ENCODE measurements at places on chromosomes 16 and 17.

GRCh38 chr17:68248199-68248825, 469 bp downstream of the AMZ2 start:
- no peak for DNase-seq

- no peak for DNase-seq
Observed at GRCh38 chr17:6536053-6536452, 20.3 kb downstream of the PITPNM3 start.

GRCh38 chr16:71379711-71380110, 21.2 kb downstream of the CALB2 start:
- no peak for DNase-seq

- DNase-seq, result no peak
Observed at GRCh38 chr16:88536971-88537751, 33.0 kb upstream of the ZC3H18 start.

DNA sequence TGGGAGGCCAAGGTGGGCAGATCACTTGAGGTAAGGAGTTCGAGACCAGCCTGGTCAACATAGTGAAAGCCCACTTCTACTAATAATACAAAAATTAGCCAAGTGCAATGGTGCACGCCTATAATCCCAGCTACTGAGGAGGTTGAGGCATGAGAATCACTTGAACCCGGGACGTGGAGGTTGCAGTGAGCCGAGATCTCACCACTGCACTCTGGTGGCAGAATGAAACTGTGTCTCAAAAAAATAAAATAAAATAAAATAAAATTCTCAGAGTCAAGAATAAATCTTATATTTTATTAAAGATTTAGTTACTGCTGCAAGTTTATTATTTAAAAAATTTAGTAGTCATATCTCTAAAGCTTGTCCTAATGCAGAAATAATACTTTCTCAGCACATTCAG, 29.7 kb downstream of the ARL4D start:
- no peak for DNase-seq

GRCh38 chr17:4232168-4232813, 31.5 kb downstream of the ANKFY1 start:
- peak; percentile 15 for DNase-seq

- no peak for DNase-seq
Observed at GRCh38 chr16:29881050-29881449, 18.0 kb upstream of the CDIPT start.

GRCh38 chr17:55533608-55534007, 22.4 kb upstream of the SMIM36 start:
- no peak for DNase-seq

DNA sequence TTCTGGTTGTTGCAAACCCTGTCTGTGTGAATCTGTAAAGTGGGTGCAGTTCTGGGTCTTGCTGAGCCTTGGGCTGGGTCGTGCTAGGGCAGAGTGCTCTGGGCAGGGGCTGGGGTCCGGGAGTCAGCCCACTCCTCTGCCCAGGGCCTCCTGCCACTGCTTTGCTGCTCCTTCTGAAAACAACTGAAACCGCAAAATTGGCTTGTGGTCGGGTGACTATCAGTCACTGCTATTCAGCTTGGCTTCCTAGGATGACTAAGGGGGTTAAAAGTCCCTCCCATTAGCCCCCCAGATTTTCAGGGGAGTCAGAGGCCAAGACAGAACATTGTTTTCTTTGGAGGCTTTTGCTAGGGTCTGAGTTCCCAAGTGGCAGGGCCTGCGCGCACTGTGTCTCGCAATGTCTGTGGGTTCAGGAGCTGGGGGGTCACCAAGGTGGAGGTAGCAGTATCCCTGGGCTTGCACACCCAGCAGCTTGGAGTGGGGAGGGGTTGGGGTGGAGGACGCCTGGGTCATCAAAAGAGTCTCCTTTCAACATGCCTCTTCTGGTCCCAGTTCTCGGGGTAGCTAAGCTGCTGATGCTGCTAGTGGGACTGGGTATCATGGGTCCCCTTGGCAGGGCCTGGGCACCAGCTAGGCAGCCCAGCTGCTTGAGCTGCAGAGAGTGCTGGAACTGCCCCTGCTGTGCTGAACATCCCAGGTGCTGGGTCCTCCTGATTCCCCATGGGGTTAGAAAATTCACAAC, 13.5 kb upstream of the TBX21 start:
- DNase-seq, result no peak

DNA sequence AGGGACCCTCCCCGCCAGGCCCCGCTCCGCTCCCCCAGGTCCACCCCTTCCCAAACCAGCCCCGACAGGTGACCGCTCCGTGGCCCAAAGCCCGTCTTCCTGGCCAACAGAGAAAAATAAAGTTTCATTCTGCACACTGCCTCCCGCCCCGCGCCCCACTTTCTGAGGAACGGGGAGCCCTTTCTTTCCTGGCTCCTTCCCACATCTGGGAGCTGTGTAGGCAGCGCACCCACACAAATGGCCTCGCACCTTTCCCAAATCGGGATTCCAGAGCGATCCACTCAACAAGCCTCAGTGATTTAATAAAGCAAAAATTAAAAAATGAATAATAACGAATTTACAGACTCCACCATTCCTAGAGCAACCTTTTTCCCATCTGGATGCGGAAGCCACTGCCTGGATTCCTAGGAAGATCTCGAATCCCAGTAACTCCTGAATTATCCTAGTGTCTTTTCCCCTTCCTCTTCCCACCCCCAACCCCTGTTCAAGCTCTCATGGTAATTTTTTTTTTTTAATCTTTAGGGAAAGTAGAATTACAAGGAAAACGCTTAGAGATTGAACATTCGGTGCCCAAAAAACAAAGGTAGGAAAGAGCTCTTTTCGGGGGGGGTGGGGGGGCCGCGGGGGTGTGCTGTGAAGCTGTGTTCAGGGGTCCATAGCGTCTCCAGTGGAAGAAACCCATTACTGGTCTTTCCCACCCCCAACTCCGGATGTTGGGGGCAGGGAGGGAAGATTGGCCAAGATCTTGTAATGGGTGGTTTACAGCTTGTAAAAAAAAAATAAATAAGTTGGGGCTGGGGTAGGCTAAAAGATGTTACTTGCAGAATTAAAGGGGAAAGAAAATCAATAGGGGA, 1.6 kb downstream of the IGF2BP1 start:
- DNase-seq, result no peak

Measured in central memory CD4-positive, alpha-beta T cell (primary cell).